ENCODE measurements at places on chromosomes 3 and 15. TPM values are rescaled to one million over a fixed set of nuclear protein-coding genes. Genes with fewer than 3 reads are reported as not detected.

- no peak for DNase-seq
These were observed 271.1 kb downstream of the DIPK2A start for GRCh38 chr3:144242747-144243146.

- DNase-seq: no peak
These were observed 85.1 kb downstream of the PDCD6IP start for GRCh38 chr3:33883538-33883950.

- no peak for DNase-seq
These were observed 1.0 kb downstream of the TAMM41 start for GRCh38 chr3:11845651-11846050.

GRCh38 chr3:45204136-45204535 is 22.0 kb downstream of the TMEM158 start:
- DNase-seq: no peak

ZNF662 gene
- polyA plus RNA-seq: 3.1 TPM

ZIC1 gene
- polyA plus RNA-seq: not detected

- DNase-seq: no peak
These were observed 801.6 kb downstream of the CADM2 start for GRCh38 chr3:85760342-85760741.

GRCh38 chr15:64017082-64017588 is 29.1 kb downstream of the DAPK2 start:
- DNase-seq: no peak

TBC1D21 gene
- polyA plus RNA-seq: not detected

CFAP92 gene
- 0.11 TPM for polyA plus RNA-seq

DNA sequence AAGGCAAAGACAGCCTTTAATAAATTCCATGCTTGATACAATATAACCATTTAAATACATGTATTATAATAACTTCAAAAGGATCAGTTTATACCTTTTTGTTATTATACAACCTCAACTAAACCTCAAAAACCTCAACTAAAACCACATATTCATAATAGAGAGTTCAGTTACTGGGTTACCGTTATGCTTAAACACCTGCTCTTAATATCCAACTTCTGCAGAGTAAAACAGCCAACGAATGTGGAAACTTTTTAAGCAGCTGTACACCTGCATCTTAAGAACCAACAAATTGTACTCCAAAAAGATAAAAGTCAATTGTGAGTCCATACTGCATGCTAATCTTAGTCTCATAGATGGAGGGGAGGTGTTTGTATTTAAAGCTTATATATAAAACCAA is 53.5 kb downstream of the TFDP2 start:
- no peak for DNase-seq

PLCB2 gene
- polyA plus RNA-seq: 18.5 TPM

DNA sequence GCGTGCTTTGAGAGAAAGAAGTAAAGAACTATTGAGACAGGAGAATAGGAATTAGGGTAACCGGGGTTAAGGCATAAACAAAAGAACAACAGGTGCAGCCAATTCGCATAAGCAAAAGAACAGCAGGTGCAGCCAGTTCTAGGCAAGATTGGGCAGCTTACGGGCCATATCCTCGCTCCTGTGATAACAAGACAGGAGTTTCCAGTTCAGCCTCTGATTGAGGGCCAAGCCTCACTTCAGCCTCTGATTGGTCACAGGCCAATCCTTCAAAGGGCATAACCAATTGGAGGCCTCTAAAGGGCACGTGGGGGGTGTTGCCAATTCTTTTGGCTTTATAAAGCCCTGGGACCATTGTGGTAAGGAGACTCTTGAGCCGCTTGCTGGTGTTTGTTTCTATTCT is 143.5 kb downstream of the GADL1 start:
- no peak for DNase-seq

DNA sequence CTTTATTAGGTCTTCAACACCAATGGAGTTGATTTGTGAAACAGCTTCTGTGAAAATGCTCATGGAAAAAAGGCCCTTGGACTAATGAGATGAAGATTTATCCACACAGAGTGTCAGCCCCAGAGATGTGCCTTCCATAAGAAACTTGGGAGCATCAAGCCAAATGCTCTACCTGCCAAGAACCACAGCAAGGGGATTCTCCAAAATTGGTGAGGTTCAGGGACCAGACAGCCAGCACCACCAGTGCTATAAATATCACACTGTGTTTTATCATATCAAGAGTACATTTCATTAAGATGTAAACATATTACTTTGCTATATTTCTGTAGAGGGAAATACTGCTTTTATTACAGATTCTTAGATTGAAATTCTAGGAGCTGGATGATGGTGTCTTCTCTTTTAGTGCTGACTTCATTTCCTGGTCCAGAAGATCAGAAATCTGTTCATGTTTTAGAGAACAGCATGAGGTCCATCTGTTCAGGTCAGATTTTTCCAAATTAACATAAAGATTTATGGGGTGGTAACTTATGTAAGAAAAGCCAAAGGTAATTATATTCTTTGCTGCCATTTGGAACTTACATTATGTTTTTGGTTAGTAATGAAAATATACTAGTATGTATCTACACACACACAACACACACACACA is 17.7 kb downstream of the SLC35G2 start:
- no peak for DNase-seq

COLQ gene
- polyA plus RNA-seq: 4.3 TPM

CD80 gene
- 0.14 TPM for polyA plus RNA-seq

- DNase-seq: no peak
These were observed 1.1 kb downstream of the HYAL3 start for GRCh38 chr3:50297896-50298725.

GRCh38 chr3:143060906-143061305 is 58.7 kb upstream of the CHST2 start:
- no peak for DNase-seq

GRCh38 chr3:153146191-153147053 is 15.6 kb upstream of the RAP2B start:
- no peak for DNase-seq

DNA sequence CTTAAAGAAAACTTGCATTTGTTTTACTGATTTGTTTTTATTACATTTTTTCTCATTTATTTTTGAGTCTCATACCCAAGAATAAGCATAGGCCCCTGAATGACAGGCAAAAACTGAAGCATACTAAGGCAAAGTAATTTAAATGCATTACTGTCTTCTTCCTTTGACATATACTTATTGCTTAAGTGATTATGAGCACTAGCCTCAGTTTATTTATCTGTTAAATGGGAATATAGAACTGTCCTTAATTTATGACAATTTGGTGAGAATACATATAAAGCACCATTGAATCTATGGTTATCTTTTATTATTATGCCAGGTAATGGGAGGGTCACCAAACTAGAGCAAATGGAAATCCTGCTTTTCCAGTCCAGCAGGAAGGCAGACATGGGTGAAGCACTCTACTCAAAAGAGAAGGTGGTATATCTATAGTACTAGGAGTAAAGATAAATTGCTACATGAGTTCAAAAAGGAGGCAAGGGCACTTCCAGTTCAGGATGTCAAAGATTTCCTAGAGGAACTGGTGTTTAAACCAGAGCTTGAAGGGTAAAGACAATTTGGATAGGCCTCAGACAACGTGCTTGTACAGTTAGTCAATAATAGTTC is 435.0 kb downstream of the FOXP1 start:
- DNase-seq: no peak

DNA sequence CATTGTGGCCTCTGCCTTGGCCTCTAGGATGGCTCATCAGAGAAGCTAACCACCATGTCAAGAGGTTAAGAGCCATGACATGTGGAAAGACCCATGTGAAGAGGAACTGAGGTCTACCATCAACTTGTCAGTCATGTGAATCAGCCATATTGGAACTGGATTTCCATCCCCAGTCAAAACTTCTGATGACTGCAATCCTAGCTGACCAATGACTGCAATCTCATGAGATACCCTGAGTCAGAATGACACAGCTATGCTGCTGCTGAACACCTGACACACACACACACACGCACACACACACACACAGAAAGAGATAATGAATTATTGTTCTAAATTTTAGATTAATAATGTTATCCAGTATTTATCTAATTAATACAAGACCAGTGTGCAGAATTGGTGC is 337.5 kb upstream of the LMCD1 start:
- no peak for DNase-seq

DNA sequence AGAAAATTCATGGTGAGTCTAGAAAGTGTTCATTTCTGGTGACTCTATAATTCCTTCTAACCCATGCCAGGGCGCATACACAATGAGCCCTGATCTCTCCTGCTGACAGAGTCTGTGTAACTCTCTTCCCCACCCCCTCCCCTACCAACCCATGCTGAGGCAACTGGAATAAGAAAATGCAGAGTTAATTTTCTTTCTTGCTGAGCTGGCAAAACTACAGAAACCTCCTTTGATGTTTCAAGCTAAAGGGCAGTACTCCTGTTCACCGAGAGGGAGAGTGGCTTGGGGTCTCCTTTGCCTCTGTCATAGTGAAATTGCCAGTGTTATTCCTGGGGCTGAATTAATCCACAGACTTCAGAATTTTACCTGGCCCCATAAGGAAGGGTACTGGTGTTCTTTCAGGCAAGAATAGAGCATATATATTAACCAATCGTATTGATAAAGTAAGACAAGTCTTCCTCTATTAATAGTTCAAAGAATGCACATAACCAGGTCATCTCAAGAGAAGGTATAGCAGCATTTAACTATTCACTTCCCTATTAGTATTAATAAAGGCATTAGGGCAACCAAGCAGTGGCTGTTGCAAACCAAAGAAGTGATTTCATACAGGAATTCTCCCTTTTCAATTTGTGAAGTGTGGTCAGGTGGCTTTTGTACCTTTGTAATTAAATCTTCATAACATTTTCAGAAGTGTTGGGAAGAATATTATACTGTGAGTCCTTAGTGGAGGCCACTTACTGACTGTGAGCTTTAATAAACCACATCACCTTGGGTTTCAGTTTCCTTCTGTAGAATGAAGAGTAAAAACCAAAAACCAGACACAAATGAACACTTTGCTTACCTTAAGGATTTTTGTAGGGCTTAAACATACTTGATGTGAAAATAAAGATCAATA is 4.1 kb downstream of the GAP43 start:
- DNase-seq: no peak

DNA sequence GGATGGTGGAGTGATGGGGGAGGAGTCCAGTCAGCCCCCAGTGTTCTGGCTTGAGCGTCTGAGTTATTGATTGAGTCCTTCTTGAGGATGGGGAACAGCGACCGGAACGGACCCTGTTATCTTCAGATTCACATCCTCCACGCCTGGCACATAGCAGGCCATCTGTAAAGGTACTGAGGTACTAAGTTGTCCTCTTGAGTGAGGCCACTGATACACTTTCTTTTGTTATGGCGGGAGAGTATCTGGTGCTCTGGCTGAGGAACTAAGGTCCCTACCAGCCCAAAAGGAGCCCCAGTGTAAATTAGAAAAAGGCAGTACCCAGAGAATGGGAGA is 16.7 kb upstream of the HRH1 start:
- DNase-seq: no peak

DNA sequence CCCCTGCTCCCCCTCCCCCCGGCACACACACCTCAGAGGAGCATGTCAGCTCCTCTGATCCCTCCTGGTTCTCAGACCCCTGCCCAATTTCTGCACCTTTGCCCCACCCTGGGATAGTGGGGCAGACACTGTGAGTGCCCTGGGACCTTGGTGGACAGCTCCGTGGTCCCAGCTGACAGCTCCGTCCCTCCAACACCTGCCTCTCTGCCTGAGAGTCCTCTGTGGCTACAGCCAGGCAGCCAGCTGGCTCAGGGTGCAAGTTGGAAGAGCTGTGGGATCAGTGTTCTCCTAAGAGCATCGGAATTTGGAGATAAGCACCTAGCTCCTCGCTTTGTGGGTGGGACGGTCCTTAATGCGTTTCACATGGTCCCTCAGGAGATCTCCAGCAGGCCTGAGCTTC is 43.7 kb upstream of the PGPEP1L start:
- DNase-seq: no peak

- no peak for DNase-seq
These were observed 71.1 kb upstream of the SLC24A5 start for GRCh38 chr15:48049736-48050135.

DNA sequence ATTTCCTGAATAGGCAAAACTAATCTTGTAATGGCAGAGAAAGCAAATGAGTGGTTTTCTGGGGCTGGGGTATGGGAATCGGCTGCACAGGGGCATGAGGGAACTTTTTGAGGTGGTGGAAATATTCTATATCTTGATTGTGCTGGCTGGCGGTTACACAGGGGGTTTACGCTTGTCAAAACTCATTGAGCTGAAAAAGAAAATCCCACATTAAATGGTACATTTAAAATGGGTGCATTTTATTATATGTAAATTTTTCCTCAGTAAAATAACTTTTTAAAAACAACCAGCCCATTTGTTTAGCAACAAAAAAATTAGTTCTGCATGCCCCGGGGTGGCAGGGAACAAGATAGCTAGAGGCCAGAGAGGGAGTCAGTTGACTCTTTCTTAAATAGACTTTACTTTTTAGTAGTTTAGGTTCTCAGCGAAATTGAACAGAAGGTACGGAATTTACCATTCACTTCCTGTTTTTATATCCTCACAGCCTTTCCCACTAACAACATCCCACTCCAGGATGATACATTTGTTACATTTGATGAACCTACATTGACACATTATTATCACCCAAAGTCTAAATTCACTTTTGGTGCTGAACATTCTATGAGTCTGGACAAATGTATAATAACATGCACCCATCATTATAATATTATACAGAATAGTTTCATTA is 41.2 kb upstream of the BCL2A1 start:
- DNase-seq: no peak

TM6SF1 gene
- 13.8 TPM for polyA plus RNA-seq

GRCh38 chr3:44098656-44099415 is 142.8 kb upstream of the TOPAZ1 start:
- DNase-seq: no peak

APOD gene
- polyA plus RNA-seq: 174 TPM

HRG gene
- not detected for polyA plus RNA-seq

TERB2 gene
- polyA plus RNA-seq: not detected

Measured in right cardiac atrium (tissue), 5 donors.